ENCODE measurements at places on chromosomes 3 and 15.

DNA sequence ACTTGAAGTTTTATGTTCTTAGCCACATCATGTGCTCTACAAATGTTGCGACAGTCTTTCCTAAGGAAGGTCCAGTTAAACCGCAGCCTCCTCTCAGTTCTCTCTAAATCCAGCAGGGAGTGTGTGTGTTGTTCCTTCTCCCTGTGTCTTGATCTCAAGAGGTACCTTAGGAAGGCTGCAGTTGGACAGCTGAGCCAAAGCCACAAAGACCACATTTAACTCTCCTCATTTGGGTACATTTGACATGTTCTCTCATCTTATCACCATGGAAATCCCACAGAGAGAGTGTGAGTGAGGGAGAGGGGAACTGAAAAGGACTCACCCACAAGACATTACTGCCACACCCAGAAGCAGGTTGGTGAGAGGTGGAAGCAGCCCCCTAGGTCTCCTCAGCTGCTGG, 79.5 kb downstream of the CD200R1L start:
- no peak for DNase-seq

- DNase-seq = no peak
These were observed 78.4 kb downstream of the CCR1 start for GRCh38 chr3:46129588-46130272.

DNA sequence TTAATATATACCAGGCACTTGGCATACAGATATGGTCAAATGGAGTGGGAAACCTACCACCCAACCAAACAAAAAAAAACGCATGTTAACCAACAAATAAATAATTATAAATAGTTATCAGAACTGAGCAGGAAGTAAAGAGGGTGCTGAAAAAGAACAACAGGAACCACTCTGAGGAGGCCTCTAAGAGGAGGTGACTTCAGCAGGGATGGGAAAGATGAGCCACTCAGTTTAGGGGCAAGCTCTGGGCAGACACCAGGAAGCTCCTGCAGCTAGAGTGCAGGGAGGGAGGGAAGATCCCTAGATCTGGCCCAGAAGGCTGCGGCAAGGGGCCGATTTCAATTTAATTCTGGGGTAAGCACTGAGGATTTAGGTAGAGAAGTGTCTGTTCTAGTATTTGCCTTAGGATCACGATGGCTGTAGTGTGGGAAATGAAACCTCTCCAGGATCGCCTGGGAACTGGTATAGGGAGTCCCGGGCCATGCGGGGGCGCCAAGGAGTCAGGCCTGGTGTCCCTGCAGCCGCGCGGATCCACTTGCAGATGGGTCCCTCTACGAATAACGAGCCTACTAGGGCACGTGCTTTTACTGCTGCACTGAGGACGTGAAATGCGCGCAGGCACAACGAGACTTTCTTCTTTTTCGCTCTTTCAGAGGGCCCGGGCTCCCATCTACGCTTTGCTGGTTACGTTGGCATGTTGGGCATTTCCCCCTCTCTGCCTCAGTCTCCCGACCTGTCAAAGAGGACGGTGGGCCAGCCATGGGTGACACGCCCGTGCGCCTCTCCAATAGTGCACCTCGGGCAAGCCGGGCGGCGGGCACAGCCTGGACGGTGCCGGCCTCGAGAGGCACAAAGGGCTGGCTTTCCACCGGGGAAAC, 1.5 kb upstream of the LIMD1 start:
- DNase-seq = peak; percentile 38

DNA sequence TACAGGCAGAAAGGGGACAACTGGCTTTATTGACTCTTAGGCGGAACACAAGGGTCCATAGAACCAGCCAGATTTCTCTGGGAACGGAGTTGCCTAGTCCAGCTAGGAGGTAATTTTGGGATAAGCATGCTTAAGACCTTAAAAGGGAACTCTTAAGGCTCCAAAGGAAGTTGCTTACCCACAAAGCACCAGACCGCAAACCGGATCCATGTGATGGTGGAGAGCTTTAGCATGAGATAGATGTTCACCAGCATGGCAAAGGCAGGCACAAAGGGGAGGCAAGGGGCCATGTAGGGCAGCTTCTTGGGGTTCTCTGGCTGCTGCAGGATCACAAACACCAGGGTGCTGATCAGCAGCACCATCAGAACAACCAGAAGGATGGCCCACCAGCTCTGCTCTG, 61.4 kb downstream of the CLDN11 start:
- DNase-seq = no peak
